ENCODE measurements at places on chromosomes 7 and 10.

DNA sequence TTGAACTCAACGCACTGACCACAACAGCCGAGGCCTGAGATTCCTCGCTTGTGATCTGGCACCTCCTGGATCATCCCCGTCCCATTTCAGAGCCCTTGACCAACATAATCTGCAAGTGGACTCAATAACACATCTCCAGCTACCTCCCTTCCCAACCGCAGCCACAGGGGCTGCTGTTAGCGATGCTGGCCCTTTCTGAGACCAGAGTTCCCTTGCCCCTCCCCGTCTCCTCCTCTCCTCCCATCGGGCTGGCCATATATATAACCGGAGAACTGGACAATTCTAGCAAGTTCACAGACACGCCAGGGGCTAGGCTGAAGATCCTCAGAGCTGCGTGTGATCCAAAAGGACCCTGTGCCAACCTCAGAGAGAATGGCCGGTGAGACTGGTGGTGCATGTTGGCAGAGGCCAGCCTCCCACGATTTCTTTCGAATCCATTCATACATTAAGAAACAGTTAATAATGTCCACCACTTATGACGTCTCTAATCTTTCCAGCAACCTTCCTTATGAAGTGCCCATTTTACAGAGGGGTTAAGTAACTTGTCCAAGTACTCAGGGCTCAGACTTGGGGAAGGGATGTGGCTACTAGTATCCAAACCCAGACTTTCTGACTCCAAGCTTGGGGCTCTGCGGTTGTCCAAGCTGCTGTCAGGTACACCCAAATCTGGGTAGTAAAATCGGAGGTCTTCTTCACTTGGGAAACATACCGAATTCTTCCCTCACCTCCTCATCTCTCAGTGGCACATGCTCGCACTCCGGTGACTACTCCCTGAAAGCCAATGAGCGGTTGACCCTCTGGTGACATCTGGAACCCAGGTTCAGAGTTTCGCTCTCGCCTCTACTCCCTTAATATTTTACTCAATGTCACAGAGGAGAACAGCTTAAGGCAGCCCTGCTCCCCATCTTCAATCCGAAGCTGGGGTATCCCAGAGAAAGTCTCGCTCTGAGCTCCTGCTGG lies 11.2 kb upstream of the FEZF1 start:
- no peak for DNase-seq

DNA sequence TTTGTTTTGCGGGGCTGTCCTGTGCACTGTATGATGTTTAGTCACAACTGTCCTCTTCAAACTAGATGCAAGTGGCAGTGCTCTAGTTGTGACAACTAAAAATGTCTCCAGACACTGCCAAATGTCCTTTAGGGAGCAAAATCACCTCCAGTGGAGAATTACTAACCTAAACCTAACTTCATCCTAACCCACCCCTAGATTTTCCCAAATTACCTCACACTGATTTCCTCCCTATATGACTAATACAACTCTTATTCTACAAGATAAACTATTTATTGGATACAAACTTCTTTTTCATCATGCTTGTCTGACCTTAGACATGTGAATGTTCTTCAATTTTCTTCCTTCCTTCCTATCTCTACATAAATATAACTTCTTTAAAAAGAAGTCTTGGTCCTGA lies 26.4 kb downstream of the PNPLA8 start:
- no peak for DNase-seq

- DNase-seq, result no peak
Measured at GRCh38 chr10:109259293-109259692, 664.0 kb downstream of the XPNPEP1 start.

DNA sequence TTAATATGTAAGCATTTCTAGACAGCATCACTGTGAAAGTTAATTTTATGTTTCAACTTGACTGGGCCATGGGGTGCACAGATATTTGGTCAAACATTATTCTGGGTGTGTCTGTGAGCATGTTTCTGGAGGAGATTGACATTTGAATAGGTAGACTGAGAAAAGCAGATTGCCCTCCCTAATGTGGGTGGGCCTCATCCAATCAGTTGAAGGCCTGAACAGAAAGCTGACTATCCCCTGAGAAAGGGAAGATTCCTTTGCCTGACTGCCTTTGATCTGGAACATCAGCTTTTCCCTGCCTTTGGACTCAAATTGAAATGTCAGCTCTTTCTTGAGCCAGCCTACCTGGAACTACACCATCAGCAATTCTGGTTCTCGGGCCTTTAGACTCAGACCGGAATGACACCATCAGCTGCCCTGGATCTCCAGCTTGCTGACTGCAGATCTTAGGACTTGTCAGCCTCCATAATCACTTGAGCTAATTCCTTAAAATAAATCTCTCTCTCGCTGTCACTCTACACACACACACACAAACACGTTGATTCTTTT lies 5.7 kb upstream of the RPP30 start:
- no peak for DNase-seq

DNA sequence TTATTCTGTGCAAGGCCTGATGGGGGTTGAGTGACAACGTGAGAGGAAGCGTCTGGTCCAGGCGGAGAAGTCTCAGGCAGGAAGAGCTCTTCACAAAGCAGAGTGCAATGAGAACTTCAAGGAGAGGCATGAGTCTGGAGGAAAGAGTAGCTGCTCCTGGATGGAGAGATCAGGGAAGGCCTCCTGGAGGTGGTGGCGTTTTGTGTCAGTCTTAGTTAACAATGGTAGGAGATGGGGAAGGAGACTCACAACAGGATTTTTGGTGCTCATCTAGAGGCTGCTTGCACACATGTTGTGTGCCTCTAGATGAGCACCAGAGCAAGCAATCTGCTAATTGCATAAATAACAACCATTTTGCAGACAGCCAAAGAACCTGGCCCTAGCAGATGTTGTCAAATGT lies 442.8 kb upstream of the PODXL start:
- DNase-seq, result no peak

DNA sequence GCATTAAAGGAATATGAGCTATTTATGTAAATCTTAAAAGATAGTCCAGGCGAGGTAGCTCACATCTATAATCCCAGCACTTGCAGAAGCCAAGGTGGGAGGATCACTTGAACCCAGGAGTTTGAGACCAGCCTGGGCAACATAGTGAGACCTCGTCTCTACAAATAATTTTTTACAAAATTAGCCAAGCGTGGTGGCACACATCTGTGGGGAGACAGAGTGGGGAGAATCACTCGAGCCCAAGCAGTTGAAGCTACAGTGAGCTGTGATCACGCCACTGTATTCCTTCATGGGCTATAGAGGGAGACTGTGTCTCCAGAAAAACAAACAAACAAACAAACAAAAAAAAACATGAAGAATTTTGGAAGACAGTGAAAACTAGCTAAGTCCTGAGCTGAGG lies 28.4 kb downstream of the HERC4 start:
- DNase-seq, result no peak

GRCh38 chr10:8584666-8585065 lies 530.2 kb downstream of the GATA3 start:
- DNase-seq, result no peak

DNA sequence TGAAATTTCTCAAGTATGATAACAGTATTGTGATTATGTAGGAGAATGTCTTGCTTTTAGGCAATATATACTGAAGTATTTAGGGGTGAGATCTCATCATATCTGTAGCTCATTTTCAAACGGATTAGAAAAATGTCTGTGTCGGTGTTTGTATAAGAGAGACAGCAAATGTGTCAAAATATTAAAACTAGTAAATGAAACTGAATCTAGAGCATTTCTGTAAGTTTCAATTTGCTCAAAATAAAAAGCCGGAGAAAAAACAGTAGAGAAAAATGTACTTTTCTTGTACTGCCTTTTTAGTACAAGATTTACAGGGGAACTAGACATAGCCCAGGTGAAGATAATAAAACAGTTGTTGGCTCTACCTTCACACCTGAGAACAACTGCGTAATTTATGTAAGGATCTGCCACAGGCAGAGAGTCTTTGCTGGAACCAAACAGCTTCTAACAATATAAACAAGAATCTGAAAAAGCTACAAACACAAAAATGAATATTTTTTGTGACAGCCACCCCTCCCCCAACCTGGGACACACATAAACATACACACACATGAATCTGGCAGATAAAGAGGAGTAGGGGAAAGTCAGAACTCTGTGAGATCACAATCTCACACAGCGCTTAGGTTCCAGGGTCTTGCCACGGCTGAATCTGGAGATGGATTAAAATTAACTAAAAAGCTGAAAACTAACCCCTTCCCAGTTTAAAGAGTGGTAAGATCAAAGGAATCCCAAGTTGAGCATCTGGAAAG lies 153.3 kb downstream of the AVL9 start:
- no peak for DNase-seq

DNA sequence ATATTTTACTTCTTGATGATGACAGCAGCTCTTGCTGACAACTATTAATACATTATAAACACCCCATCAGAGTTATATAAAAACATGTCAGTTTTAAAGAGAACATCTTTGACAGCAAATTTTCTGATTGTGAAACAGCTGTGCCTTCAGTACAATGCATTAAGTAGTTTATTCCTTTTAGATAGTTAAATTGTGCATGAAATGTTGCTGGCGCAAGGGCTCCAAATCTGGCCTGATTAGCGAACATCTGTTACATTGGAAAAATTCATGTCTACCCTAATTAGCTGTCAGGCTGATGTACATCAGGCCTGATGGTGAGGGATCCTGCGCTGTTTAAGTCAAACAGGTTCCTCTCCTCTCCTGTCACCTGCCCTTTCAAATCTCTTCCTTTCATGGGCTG lies 171.9 kb upstream of the SP8 start:
- no peak for DNase-seq

DNA sequence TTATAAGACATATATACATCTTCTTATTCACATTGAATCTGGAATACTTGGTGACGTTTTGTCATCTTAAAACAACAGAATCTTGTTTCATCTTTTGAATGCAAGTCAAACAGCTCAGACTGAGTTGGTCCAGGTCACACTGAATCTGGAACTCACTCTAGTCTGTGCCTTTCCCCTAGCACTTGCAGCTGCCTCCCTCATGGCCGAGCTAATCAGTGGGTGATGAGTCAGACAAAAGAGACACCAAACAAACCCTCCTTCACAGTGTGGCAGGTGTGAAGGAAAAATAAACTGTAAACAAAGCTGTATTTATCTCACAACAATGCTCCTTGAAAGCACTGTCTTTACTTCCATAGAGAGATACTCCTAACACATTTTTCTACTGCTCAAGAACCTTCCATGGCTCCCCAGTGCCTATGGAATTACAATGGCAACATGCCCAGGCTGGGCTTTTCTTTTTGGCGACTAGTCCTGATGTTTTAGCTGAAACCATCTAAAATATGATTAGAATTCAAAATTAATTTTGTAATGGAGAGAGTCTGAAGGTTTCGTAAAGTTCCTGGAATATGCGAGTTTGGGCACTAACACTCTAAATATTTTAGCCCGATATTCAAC lies 140.0 kb downstream of the ZNF365 start:
- no peak for DNase-seq

DNA sequence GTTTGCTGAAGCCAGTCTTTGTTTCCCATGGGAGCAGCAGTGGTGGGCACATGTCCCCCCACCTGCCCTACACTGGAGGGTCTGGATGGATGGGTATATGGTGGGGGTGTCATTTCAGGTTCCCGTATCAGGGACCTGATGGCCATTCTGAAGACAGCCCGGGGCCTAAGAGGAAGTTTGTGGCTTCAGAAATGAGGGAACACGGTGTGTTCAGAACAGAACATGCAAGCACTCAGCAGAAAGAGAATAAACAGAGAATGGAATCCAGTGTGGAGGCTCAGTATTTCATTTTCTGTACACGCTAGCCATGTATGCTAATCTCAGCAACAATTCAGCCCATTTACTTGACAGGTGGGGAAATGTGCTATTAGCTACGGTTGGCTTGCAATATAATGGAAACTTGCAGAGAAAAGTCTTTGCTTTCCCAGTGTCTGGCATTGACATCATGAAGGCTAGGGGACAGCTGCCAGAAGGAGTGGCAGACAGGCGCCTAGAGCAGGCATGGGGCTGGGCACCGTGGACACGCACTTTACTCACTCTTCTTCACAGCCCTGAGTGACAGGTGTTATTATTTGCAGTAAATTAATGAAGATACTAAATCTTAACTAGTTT lies 98.6 kb downstream of the ELMO1 start:
- no peak for DNase-seq

- no peak for DNase-seq
Measured at GRCh38 chr7:77362905-77363304, 53.2 kb downstream of the GSAP start.

GRCh38 chr7:129741743-129742213 lies 130.3 kb downstream of the NRF1 start:
- DNase-seq, result no peak

GRCh38 chr10:92290837-92291615 lies at the start of the genes CPEB3 and MARCHF5:
TSS of gene CPEB3 (minus strand) at chr10:92291078. CDS start at chr10:92240350, 50,728 bp downstream.
TSS of gene MARCHF5 (plus strand) at chr10:92291167. CDS start at chr10:92291495, 328 bp downstream.
- peak; percentile 93 for DNase-seq

DNA sequence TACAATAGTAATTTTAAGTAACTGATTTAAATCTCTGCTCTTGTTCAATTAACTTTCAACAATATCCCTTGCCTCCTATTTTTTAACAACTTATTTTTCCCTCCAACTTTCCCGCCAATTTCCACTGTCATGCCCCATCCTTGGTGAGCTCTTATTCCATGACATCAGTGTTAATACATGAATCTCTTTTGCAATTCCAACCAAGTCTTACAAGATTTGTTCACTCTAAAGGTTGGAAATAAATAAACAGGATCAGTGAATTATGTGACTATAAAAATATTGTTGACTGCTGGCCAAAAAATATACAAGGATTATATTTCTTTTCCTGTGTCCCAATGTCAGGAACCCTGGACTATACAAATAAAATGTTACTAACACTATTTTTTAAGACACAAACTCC lies 21.0 kb upstream of the AGMO start:
- DNase-seq, result no peak

DNA sequence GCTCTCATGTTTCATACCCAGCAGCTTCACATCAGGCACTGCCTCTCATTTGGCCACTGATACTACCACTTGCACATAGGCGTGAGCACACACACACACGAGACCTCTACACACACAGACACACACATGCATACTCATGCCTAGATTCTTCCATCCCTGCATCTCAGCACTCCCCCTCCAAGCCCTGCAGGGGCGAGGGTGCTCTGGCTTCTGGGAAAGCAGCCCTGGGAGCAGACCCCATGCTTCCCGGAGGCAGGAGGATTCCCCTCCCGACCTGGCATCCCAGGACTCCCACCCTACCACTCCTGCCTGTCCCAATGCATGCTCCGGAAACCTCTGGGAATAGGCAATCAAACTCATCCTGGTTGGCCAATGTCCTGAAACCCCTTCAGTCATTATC lies 89.1 kb upstream of the SMNDC1 start:
- no peak for DNase-seq

GRCh38 chr7:30351286-30351685 lies 66.9 kb downstream of the ZNRF2 start:
- DNase-seq, result no peak

DNA sequence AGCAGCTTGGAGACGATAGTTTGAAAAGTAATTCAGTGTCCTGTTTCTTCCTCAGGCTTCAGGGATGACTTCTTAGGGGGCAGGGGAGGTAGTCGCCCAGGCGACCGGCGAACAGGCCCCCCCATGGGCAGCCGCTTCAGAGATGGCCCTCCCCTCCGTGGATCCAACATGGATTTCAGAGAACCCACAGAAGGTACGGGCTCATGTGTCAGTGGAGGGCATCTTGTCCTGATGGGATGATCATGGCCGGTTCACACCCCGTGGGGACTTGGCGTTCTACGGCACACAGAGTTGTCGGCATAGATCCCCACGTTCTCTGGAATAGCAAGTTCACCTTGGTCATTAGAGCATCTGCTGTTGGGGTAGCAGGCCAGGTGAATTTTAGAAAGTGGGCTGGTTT lies 15.1 kb upstream of the LAT2 start:
- DNase-seq, result no peak
